ENCODE measurements at places on chromosomes 5 and 9. TPM values are rescaled to one million over a fixed set of nuclear protein-coding genes. Genes with fewer than 3 reads are reported as not detected.

GRCh38 chr9:6922680-6923079 lies 164.9 kb downstream of the KDM4C start:
- DNase-seq, result no peak

GRCh38 chr9:77486968-77487367 lies 161.2 kb downstream of the GNA14 start:
- DNase-seq, result no peak

- no peak for DNase-seq
Measured at GRCh38 chr9:20838218-20838617, 154.2 kb downstream of the FOCAD start.

DNA sequence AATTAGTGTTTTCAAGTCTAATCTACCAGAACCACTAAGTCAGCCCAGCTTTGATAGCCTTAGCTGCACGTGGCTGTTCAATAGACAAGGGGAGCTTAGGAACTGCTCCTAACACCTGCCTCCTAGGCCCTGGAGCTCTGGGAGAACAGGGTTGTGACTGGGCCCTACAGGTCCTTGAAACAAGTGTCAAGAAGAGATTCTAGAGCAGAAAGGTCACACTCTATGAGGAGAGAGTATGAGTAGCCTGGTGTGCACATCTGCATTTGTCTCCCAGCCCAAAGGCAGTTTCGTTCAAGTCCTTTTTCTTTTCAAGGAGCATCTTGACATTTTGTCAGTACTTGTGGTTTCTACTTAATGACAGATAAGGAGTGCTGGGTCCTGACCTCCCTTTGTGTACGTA lies 206.1 kb downstream of the PRELID2 start:
- no peak for DNase-seq

GRCh38 chr9:126342621-126343031 lies 16.0 kb downstream of the MVB12B start:
- DNase-seq, result no peak

GRCh38 chr9:36691671-36692070 lies 119.0 kb downstream of the MELK start:
- DNase-seq, result no peak

DNA sequence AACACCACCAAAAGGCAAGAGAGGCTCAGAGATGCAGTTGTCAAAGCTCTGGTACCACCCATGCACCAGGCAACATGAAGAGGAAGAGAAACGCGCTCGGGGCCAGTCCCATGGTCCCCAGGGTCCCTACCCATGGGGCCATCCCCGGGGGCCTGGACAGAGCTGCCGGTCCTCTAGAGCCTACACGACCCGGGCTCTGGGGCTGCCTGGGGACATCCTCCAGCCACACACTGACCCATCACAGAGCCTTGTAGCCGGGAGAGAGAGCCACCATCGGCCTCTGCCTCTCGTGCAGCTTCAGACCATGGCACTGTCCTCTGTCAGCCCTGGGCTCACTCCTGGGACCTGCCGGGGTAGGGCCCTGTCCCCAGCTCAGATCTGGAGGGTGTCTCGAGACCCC lies 23.7 kb downstream of the VAV2 start:
- no peak for DNase-seq

Gene PLPP7
- polyA plus RNA-seq, result 19.4 TPM

Gene GRXCR2
- polyA plus RNA-seq, result not detected
